ENCODE measurements at places on chromosomes 7 and 10. TPM values are rescaled to one million over a fixed set of nuclear protein-coding genes. Genes with fewer than 3 reads are reported as not detected.

Gene C7orf57
- 0.33 TPM for total RNA-seq

Gene WDR11
- 41.5 TPM for total RNA-seq

Gene PANK1
- 6.1 TPM for total RNA-seq

Gene DLX5
- not detected for total RNA-seq

Gene NCAPG2
- 151 TPM for total RNA-seq

Gene ENTPD7
- total RNA-seq = 4.1 TPM

Gene AS3MT
- 0.65 TPM for total RNA-seq

Gene GPR158
- total RNA-seq = not detected

Gene MAGI2
- total RNA-seq = 0.13 TPM

Gene FOXK1
- total RNA-seq = 32.7 TPM

Gene CDHR3
- 1.4 TPM for total RNA-seq

Gene KCND2
- not detected for total RNA-seq

Gene MMRN2
- total RNA-seq = not detected

Gene ACTR3C
- 7.0 TPM for total RNA-seq

Gene TRIM50
- total RNA-seq = not detected

Gene SLC37A3
- total RNA-seq = 30.7 TPM

Gene NEUROD6
- not detected for total RNA-seq

Gene CFAP46
- not detected for total RNA-seq

Gene ELN
- total RNA-seq = not detected

Gene SEMA3C
- not detected for total RNA-seq

Gene SLC18A2
- not detected for total RNA-seq

Gene GRID2IP
- total RNA-seq = 0.28 TPM

Gene CACNB2
- total RNA-seq = not detected

Gene ACTL6B
- not detected for total RNA-seq

Gene HOXA2
- not detected for total RNA-seq

Measured in activated CD4-positive, alpha-beta memory T cell treated with anti-CD3 and anti-CD28 coated beads, Interleukin-2, amount 10 ng/mL, durations not matched to agents 7 days and 5 days (primary cell).